ENCODE measurements at places on chromosomes 3 and 15.

- no peak for DNase-seq
Measured at GRCh38 chr3:186700267-186700666, 16.9 kb upstream of the KNG1 start.

GRCh38 chr3:59641169-59641899 lies 591.5 kb upstream of the CFAP20DC start:
- no peak for DNase-seq

GRCh38 chr3:10505050-10505790 lies at the start of gene ATP2B2:
Gene ATP2B2 (minus strand): TSS chr3:10505586. CDS start chr3:10449543, 56,043 bp downstream.
- DNase-seq, result no peak

- peak; percentile 50 for DNase-seq
Measured at GRCh38 chr15:58484791-58485600, 53.2 kb downstream of the LIPC start.

DNA sequence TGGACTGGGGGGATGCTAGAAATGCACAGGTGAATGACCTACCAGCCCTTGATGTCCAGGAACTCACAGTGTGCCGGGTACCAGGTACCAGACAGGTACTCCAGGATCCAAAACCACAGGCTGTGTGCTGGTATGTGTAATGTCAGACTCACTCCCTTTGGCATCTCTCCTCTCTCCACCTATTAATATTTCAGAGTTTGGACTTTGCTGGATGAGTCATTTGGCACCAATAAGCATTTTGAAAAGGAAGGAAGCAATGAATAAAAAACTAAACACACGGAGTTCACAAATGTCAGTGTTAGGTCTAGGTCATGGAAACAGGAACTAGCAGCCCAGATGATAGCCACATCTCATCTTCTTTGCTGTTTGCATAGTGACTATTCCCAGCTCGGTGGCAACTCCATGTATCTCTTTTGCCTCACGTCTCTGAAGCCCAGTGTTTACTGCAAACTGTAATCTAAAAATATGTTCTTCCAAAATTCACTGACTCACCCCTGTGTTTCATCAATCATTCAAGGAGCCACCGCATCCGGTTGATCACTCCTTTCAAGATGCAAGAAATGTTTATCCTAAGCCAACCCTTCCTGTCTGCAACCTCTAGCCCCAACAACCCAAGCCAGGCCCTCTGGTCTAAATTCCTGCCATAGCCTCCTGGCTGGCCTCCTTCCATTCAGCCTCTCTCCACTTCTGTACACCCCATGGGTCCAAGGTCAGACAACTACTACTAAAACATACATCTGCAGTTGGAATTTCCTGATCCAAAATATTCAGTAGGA lies 8.4 kb downstream of the ITGB5 start:
- no peak for DNase-seq

- no peak for DNase-seq
Measured at GRCh38 chr15:20340331-20340811, 201.2 kb downstream of the GOLGA6L6 start.

GRCh38 chr3:26668171-26668570 lies 45.6 kb downstream of the LRRC3B start:
- no peak for DNase-seq

DNA sequence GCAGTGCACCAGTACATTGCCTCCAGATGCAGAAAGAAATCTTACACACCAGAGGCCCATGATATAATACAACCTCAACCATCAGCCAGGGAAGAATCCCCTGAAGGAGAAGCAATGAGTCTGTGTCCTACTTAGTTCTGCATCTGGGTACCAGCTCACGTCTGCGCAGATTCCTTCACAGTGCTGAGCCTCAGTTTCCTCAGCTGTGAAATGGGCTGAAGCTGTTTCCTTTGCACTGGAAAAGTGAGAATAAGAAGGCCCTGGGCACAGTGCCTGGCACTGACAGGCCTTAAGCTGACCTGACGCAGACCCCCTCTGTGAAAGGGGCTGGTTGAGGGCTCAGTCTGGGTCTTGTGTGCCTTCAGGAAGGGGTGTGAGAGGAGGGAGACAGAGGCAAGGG lies 20.7 kb downstream of the ATP2B2 start:
- no peak for DNase-seq

DNA sequence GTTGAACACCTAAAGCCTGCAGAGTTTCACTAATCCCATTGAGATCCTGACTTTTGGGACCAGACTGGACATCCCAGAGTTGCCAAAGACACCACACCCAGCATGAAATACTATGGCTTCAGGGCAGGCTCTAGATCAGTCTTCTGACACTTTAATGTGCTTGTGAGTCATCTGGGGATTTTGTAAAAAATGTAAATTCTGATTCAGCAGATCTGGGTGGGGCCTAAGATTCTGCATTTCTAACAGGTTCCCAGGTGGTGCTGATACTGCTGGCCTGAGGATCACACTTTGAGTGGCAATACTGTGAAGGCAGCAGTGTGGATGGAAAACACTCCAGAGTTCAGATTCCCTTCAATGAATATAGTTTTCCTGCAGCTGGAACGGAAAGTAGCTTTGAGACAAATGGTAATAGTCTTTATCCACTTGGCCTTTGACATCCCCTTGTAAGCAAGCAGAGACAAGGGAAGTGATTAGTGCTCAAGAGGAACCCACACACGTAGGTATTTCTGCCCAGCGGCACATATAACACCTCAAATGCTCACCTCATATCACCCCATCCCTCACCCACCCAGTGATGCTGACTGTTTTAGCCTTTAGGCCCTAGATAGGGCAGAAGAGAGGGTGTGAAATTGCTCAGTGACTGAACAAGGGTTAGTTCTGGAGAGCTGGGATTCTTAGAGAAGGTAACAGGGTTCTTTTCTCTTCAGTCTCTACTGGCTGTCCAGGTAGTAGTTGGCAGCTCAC lies 51.5 kb upstream of the GSK3B start:
- DNase-seq, result no peak

GRCh38 chr3:194123726-194124125 lies 12.2 kb upstream of the HES1 start:
- DNase-seq, result no peak

DNA sequence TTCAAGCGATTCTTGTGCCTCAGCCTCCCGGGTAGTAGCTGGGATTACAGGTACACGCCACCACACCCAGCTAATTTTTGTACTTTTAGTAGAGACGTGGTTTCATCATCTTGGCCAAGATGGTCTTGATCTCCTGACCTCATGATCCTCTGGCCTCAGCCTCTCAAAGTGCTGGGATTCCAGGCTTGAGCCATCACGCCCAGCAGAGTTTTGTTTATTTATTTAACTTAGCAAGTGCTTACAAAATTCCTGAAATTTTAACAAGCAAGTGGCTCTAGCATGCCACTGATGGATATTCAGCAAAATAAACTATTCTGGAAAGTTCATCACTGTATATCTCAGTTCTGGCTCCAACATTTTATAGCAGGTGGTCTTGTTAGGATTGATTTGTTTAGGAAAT lies 585.9 kb downstream of the OTOL1 start:
- DNase-seq, result no peak

DNA sequence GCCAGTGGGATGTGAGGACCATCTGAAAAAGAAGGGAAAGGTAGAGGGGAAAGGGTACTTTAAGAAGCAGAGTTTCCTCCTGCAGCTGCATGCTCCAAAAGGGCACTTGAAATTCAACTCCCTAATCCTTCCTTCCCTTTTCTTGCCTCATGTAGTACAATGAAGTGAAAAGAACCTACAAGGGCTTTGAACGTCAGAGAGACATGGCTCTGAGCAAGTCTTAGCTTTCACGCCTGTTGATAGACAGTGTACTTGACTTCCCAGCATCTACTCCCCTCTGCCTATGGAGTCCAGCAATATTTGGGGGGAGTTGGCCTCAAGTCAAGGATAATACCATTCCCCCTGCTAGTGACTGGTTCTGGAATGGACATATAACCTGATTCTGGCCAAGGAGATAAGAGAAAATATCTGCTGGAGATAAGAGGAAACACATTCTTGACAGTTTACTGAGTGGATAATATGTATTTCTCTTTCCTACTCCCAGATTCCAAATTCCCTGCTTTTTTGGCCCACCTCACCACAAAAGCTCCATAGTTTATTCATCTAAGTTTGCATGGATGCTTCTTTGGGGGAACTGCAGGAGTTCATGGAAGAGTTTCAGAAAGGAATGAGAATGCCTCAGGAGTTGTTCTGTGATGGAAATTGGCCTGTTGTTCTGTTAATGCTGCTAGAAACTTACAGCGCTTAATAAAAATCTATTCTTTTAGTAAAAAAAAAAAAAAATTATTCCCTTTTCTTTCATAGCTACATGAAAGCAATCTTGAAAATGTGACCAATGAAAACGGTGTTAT lies 193.0 kb upstream of the TPM1 start:
- no peak for DNase-seq

GRCh38 chr15:88661041-88661700 lies 22.4 kb downstream of the ISG20 start:
- no peak for DNase-seq

DNA sequence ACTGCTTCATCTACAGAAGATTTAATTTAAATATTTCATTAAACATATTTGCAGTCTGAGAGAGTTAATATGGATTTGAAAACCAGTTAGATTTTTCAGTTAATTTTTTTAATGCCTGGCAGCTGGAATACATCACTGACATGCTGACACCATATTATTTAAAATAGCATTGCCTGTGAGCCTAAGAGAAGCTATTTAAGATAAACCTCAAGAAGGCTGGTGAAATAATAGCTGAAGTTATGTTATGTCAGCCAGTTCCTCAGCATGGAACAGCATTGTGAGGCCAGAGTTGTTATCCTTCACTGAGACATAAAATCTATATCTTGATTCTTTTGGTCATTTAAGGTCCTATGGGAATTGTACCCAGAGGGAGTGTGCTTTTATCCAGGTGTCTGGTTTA lies 705.2 kb downstream of the NAALADL2 start:
- DNase-seq, result no peak

- no peak for DNase-seq
Measured at GRCh38 chr3:166322391-166322790, 485.2 kb upstream of the BCHE start.

DNA sequence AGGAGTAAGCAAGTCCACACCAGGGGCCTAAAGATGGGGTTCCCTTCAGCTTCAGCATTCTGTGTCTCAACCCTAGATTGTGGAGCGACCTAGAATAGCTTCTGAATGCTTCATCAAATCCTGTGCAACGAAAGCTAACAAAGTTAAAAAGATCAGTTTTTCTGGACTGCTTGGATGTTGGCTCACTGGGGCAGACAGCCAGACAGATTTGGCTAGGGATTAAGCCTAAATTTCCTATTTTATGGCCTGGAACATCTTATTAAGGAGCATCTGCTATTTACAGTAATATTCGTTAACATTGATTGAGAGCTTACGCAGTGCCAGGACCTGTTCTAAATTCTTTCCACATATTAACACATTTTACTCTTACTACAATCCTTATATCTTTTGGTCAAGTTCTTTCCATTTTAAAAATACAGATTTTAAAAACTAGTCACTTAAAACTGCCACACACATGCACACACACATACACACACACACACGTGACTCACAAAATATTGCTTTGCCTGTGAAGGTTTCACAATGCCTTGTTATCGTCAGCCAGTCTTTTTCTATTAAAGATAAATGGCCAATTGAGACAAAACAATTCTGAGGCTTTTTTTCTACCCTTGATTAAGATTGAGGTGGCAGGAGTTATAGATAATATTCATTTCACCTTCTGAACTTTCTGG lies 173.3 kb upstream of the SNTN start:
- no peak for DNase-seq

DNA sequence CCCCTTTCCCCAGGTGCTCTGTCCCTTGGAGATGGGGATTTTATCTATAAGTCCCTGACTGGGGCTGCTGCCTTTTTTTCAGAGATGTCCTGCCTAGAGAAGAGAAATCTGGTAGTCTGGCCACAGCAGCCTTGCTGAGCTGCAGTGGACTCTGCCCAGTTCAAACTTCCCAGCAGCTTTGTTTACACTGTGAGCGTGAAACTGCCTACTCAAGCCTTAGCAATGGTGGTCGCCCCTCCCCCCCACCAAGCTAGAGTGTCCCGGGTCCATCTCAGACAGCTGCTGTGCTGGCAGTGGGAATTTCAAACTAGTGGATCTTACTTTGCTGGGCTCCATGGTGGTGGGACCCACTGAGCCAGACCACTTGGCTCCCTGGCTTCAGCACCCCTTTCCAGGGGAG lies 38.9 kb downstream of the TMEM266 start:
- DNase-seq, result no peak

- no peak for DNase-seq
Measured at GRCh38 chr3:186902154-186902553, 28.2 kb upstream of the ST6GAL1 start.

GRCh38 chr3:20240154-20240883 lies 54.3 kb upstream of the SGO1 start:
- DNase-seq, result no peak

- no peak for DNase-seq
Measured at GRCh38 chr15:36953346-36953745, 147.0 kb downstream of the MEIS2 start.

- DNase-seq, result no peak
Measured at GRCh38 chr3:143315766-143316165, 196.2 kb downstream of the CHST2 start.

GRCh38 chr3:149967086-149967685 lies 3.5 kb downstream of the PFN2 start:
- peak; percentile 64 for DNase-seq

DNA sequence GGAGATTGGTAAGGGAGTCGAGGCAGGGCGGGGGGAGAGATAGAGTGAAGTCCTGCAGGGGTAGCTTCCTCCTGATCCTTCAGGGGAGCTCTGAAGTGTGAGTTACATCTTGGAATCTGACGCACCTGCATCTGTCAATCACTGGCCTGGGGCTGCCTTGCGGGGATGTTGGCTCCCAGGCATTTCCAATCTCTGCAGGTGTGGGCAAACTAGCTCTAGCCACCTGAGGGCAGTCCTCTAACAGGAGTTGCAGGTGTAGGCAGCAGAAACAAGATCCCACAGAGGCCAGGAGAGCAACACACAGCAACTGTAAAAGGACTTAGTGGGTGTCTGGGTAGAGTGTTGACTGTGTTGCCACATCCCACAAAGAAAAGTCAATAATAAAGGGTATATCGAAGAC lies 63.6 kb downstream of the ZNF621 start:
- DNase-seq, result no peak

- DNase-seq, result no peak
Measured at GRCh38 chr3:126160243-126161210, 19.9 kb downstream of the ALDH1L1 start.

DNA sequence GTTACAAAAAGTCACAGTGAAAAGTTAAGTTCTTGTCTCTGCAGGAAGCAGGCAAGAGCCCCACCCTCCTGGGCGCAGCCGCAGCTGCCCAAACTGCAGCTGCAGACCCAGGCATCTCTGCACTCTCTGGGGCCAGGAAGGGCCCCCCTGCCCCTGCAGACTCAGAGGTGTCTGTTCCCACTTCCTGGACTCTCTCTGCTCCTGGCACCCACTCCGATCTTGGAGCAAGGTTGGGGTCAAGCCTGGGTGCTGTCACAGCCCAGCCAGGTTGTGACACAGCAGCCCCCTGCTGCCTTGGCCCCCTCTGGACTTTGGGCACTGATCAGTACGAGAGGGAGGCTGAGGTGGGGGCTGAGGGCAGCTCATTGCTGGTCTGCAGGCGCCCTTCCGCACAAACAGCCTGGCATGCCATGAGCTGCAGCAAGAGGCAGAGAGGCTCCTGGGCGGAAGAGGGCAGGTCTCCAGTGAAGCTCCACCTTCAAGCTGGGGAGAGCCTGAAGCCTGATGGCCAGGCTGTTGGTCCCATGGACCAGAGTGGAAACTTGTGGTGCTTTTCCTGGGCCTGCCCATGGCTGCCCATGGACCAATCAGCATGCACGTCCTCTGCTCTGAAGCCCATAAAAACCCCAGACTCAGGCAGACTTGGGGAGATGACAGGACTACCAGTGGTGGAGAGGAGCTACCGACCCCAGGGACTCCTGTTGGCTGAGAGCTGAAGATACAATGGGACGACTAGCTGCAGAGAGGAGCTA lies 42.9 kb upstream of the LRRFIP2 start:
- DNase-seq, result peak; percentile 37

GRCh38 chr15:24943361-24943760 lies 11.4 kb upstream of the SNRPN start:
- DNase-seq, result no peak
